ENCODE measurements at places on chromosomes 11 and 22.

DNA sequence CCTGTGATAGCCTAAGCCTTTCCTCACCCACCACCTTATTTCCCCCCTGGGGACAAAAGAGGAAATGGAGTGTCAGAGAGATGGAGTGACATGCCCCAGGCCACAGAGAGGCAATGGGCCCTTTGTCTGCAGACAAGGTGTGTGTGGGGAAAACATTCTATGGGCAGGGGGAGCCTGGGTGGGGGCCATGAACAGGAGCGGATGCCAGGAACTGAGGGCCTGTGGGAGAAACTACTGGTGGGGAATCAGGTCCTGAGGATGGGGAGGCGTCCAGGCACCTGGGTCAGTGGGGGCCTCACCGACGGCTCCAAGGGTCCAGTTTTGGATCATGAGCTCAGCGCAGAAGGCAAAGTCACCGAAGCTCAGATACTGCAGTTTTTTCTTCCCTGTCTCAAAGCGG is 3.0 kb downstream of the FIBP start:
- DNase-seq, result no peak

- no peak for DNase-seq
Measured at GRCh38 chr11:33953289-33953688, 61.4 kb upstream of the LMO2 start.

- no peak for DNase-seq
Measured at GRCh38 chr22:24430431-24431308, 3.3 kb downstream of the ADORA2A start.

- no peak for DNase-seq
Measured at GRCh38 chr11:77211594-77212251, 83.7 kb downstream of the MYO7A start.

GRCh38 chr11:75477614-75477935 is 44.6 kb upstream of the KLHL35 start:
- DNase-seq, result no peak

DNA sequence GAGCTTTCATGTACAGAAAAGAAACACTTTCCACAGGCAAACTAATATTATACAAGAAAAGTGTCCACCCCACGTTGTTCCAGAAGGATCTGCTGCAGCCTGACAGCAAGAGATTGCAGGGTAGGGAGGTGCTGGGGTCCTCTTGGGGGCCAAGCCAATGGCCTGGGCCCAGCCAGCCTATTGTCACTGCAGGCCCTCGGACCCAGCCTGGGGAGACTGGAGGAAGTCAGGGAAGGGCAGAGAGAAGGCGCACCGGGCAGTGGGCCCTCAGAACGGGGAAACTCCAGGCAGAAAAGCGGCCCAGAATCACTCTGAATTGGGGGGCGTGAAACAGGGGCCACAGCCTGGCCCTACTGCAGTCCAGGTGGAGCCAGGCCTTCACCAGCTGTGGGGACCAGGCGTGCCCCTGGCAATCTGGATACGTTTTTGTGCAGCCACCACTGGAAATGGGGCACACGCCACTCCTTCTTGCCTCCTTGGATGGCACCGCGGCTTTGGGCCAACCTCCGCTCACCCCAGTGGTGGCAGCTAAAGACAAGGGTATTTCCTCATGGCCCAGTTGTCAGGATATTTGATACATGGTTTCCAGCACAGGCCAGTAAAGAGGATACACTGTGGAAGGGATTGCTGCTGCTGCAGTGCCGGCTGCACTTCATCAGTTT is 3.9 kb upstream of the NAP1L4 start:
- no peak for DNase-seq

GRCh38 chr11:128415539-128415938 is 171.8 kb downstream of the ETS1 start:
- no peak for DNase-seq

DNA sequence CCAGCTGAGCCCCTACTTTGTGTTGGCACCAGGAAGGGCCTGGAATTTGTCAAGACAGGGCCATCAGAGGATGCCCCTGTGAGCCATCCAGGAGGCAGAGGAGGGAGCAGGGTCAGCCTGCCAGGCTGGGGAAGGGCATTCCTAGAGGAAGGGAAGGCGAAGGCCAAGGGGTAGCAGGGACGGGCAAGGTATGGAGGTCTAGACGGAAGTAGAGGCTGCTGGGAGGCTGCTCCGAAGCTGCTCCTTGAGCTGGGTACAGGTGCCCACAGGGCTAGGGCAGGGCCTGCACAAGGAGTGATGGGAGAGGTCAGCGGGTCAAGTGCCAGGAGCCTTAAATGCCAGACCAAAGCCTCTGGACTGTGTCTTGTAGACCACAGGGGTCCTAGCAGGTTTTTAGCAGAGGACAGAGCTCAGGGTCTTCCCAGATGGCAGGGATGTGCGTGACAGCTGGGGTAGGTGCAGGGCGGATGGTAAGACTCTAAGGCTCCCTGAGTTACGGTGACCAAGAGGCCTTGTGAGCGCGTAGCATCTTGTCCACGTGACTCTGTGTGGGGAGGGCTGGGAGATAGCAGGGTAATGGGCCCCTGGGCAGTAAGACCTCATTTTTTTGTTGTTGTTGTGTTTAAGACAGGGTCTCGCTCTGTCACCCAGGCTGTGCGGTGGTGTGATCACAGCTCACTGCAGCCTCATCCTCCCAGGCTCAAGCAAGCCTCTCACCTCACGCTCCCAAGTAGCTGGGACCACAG is 31.7 kb upstream of the CSNK1E start:
- no peak for DNase-seq

GRCh38 chr22:22802339-22802970 is 85.2 kb upstream of the IGLL5 start:
- DNase-seq, result no peak

DNA sequence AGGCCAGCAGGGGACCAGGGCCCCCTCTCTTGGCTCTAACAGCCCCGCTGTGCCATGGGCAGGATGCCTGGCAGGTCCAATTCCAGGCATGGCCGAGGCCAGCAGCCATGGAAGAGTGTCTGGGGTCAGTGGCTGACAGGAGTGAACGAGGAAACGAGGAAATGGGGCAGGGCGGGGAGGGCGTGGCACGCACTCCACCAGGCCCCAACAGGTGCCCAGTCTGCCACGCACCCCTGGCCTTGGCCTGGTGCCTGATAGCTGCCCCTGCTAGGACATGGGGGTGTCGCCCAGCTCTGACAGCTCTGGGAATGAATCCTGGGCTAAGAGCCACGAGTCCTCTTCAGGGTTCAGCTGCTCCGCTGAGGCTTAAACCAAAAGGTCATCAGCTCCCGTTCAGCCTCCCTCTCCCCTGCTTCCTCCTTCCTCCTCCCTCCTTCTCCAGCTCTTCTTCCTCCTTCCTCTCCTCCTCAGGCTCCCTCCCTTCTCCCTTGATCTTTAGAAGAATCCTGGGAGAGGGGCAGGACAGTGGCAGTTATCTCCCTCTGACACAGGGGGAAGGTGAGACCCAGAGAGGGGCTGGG is 11.5 kb upstream of the TBC1D22A start:
- no peak for DNase-seq

DNA sequence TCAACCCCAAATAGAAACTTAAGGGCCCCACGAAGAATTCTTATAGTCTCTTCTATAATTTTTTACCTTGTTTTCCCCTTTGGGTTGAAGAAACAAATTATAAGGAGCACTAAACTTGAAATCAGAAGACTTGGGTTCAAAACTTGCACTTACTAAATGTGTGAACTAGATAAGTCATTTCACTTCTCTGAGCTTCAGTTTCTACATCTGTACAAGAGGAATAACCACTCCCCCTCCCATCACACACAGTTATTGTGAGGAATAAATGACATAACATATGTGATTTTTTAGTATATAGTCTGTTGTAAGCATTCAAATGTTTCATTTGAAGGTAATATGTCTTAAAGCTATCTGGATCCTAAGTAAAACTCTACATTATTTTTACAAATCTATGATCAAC is 78.8 kb downstream of the LIF start:
- no peak for DNase-seq

- peak; percentile 25 for DNase-seq
Measured at GRCh38 chr11:95849087-95849825, 59.0 kb downstream of the CEP57 start.

GRCh38 chr22:48366591-48366990 is 1461.1 kb downstream of the BRD1 start:
- DNase-seq, result no peak

GRCh38 chr11:67699521-67699920 is 25.1 kb upstream of the ALDH3B2 start:
- no peak for DNase-seq

- no peak for DNase-seq
Measured at GRCh38 chr11:78714539-78714938, 139.9 kb upstream of the NARS2 start.

DNA sequence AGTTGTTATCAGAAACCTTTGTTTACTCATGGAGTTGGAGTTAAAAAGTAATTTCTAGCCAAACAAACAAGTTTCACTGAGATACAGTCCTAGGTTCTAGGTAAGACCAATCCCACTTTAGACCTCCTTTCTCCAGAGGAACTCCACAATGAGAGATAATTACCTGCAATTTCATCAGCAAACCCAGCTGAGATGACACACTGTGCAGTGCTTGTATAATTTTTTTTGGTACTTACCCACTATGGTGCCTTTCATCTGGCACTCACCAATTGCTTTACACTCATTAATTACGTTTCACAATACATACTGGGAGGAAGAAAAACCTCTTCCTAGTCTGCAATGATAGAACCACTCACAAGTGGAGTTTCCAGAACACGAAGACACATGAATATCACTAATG is 1.8 kb upstream of the MUC15 start:
- no peak for DNase-seq

DNA sequence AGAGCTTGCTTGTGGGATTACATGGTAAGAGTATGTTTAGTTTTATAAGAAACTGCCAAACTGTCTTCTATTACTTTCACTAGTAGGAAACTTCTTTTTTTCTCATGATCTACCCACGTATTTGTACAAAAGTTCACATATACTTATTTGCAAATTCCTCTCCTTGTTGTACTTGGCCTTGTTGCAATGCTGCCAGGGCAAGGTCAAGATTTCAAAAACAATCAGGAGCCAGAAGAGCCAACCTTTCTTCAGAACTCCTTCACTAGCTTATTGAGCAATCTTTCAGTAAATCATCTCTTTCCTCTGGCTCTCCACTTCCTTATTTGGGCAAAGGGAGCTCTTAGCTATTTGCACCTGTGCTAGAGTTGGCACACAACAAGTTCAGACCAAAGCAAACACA is 9.7 kb downstream of the SRSF8 start:
- no peak for DNase-seq

DNA sequence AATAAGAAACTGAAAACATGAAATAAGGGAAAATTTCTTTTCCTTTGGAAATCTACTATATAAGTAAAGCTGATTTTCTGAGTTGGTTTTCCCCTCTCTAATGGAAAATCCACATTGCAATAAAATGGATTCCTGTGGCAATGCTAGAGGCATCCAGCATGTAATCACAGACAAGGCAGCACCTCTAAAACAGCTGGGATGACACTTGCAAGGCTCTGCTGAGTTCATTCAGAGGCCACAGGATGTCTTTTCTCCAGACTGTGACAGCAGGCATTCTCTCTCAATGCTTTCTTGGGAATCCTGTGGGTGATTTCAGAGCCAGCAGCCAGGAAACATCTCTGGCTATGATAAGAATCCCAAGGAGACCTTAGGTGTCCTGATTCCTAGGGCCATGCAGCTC is 201.3 kb upstream of the BLID start:
- no peak for DNase-seq
